ENCODE measurements at places on chromosomes 12 and 14.

GRCh38 chr12:116336542-116337065 is 59.1 kb upstream of the MED13L start:
- DNase-seq, result no peak

DNA sequence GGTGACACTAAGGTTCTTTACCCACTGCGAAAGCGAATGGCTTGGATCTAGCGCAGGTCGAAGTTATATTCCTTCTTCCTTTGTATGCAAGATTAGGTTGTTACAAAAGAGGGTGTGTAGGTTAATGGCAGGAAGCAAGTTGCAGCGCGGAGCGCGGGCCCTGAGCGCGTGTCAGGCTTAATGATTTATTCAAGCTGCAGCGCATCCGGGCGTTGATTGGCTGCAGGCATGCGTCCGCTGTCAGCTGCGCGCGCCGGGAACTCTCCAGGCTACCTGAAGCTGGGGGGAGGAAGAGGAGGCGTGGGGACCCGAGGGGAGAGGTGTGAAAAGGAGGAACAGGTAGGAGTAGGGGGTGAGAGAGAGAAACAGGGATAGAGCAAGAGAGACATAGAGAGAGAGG is 7.4 kb downstream of the ASCL1 start:
- DNase-seq, result peak; percentile 90

DNA sequence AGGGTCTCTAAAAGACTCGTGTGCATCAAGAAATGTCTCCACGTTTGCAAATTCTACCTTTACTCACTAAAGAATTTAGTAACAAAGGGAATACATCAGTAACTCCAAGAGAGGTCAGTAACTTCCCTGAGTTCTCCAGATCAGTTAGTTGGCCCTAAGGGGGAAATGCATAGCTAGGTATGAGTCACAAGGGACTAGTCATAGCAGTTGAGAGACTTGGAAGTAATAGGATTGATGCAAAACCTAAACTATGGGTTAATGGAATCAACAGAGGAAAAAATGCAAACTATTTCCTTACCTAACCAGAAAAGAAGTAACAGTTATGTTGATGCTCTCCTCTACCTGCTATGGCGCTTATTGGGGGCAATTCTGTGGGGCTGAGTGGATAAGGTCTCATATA is 148.8 kb upstream of the GARIN6 start:
- DNase-seq, result no peak

GRCh38 chr12:101799774-101800173 is 31.0 kb downstream of the GNPTAB start:
- DNase-seq, result no peak

GRCh38 chr14:75928690-75929181 is 53.1 kb downstream of the TGFB3 start:
- DNase-seq, result no peak

- no peak for DNase-seq
Measured at GRCh38 chr14:101230161-101230850, 326.8 kb upstream of the RTL1 start.

- no peak for DNase-seq
Measured at GRCh38 chr12:39628836-39629235, 9.2 kb upstream of the ABCD2 start.

DNA sequence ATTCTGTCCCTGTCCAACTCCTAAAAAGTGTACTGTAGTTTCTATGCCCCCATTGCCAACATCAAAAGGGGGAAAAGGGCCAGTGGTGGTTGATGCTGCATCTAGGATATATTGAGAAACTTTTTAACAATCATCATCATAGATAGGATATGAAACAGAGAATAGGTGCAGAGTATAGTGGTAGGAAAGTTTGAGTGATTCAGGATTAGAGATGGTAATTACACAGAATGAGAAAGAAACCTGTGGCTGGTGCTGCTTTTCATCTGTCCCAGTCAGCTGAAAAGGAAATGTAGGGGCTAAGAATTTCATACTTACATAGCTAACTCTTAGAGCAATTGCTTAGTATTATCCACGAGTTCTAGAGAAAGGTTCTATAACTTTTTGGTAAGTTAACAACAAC is 67.6 kb downstream of the GTF2A1 start:
- DNase-seq, result no peak

- DNase-seq, result peak; percentile 2
Measured at GRCh38 chr12:39440781-39441180, 2.1 kb downstream of the KIF21A start.

- peak; percentile 62 for DNase-seq
Measured at GRCh38 chr12:26434299-26435068, 239.1 kb downstream of the SSPN start.

DNA sequence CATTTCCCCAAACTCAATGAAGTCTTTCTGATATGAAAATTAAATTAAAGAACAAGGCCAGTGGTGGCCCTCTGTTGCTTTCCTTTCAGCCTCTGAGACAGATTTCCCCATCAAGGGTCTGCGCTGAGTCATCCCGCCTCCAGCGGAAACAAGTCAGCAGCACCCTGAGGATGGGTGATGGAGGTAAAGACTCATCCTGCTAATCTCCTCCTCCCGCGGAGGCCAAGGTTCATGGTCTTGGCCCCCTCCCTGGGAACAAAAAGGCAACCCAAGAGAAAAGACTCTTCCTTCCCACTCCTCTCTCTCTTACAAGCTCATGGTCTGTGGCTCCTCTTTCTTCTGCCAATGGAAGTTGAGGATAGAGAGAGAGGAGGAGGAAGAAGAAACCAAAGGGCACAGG is 9.0 kb upstream of the NUMB start:
- no peak for DNase-seq

DNA sequence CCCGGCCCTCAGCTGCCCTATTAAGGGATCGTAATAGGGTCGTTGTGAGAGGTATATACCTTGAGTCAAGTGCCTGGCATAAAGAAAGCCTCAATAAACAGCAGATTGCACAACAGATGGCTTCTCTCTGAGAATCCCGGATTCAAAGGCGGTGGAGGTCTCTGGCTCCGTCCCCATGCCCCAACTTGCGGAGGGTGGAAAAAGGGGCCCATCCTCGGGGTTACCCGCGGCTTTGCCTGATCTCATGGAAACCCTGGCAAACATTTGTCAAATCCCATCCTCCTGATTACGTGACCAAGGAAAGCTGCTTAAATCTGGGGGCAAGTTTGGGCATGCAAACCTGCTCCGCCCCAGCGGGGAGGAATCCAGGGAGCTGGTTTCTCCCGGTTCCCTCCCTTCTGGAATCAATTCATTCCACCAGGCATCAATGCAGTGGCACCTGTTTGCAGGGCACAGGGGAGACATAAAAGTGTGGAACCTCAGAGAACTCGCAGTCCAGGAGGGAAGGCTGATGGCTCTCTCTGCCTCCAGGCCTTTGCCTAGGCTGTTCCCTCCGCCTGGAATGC is 12.3 kb downstream of the TRPV4 start:
- no peak for DNase-seq

- no peak for DNase-seq
Measured at GRCh38 chr14:44279357-44279756, 227.7 kb downstream of the FSCB start.

GRCh38 chr12:64889434-64890216 is 65.2 kb downstream of the TBC1D30 start:
- DNase-seq, result no peak

DNA sequence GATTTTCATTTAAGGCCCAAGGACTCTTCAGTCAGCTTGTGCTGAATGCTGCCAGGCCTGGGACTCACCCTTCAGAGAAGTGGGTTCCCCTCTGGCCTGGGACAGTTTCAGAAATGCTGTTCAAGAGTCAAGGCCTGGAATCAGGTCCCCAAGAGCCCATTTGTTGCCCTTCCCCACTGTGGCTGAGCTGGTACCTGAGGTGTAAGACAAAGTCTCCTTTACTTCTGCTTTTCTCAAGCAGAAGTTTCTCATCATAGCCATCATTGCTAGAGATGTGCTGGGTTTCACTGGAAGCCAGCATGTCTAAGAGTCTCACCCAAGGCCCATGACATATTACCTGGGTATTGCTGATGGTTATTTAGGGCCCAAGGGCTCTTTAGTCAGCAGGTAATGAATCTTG is 8.9 kb downstream of the FANCM start:
- no peak for DNase-seq

DNA sequence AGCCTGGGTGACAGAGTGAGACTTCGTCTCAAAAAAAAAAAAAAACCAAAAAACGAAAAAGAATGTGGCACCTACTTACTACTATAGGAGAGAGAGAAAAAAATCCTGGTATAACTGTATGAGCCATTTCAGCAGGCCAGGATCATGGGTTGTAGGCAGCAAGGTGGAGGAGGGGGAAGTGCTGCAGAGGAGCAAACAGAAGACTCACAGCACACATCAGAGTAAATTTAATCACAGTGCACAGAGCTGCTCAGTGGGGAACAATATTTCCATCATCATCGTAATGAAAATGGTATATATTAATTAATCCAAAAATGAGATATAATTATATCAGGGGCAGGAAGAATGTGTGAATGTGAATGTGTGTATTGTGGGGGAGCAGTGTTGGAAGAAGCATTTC is 175.8 kb downstream of the SLC2A13 start:
- no peak for DNase-seq

- DNase-seq, result no peak
Measured at GRCh38 chr14:99899578-99900178, 106.5 kb downstream of the EML1 start.

- DNase-seq, result no peak
Measured at GRCh38 chr12:49847161-49847560, 4.3 kb upstream of the BCDIN3D start.

DNA sequence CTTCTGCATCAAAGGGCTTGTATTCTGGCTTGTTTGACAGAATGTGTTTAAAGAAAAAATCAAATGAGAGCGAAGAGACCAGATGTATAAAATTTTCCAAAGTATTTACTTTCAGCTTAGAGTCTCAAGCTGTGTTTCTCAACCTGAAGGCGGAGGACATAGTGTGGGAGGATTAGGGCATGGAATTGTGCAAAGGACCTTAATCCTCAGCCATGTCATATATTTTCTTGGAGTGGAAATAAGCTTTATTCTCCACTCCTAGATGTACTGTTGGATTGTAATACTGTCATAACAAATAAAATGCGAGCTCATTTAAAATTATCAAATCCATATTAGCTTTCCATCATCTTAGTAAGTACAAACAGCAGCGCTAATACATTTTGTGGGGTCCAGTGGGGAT is 154.0 kb downstream of the PAH start:
- DNase-seq, result no peak

Measured in NCI-H2081 (cell line).